ENCODE measurements at places on chromosomes 3 and 15.
A peak's percentile ranks its signal among the peaks of the same experiment; 100 is the strongest.

- DNase-seq, result no peak
These were observed 238.8 kb upstream of the TLE3 start for GRCh38 chr15:70336425-70337009.

DNA sequence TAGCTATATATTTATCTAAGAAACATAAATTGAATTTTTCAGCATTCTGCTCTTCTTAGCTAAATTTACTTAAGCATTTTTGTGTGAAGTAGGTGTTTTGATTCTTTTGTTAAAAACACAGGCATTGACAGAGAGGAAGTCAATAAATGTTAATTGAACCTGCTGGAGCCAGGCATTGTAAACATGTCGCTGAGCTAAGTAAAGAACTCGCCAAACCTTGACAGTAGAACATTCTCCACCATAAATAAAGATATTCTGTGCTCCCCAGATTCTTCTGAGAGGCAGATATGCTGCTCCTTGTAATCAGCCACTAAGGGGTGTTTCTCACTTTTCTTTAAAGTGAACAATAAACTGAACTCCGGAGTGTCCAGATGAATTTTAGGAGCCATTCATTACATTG, 38.4 kb downstream of the SYNM start:
- DNase-seq, result no peak

DNA sequence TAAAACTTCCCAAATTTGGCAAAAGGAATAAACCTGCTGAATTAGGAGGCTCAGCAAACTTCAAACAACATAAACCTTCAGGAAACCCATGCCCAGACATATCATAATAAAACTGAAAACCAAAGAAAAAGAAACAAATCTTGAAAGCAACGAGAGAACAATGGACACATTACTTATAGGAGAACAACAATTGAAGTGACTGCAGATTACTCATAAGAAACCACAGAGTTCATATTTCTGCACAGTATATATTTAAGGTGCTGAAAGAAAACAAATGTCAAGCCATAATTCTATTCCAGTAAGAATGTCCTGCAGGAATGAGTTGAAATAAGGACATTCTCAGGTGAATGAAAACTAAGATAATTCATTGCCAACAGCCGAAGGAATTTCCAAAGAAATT, 80.8 kb upstream of the PROK2 start:
- DNase-seq, result no peak

GRCh38 chr3:2041931-2042330, 56.7 kb upstream of the CNTN4 start:
- DNase-seq, result no peak

- no peak for DNase-seq
These were observed 904.2 kb downstream of the EPHA3 start for GRCh38 chr3:90011596-90011995.

GRCh38 chr15:71595846-71596553, 214.4 kb upstream of the NR2E3 start:
- peak; percentile 21 for DNase-seq

DNA sequence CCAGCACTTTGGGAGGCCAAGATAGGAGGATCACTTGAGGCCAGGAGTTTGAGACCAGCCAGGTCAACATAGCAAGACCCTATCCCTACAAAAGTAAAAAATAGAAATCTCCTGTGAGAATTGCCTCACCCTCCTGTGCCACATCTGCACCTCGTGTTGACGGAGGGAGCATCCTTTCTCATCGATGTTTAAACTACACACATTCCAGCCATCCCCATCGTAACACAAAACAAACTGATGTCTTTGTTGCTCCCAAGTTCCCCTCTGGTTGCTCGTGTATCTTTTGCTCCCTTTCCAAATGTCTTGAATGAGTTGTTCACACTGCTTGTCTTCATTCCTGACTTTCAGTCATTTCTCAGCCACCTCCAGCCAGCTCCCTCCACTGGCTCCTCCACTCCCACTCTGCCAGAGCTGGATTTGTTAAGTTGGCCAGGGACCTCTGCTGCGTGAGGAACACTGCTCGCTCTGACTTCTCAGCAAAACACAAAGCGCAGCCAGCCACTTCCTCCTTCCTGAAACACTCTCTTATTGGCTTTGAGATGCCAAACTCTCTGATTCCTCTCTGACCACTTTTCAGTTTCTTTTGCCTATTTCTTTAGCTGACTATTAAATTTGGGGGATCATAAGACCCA, 53.6 kb upstream of the ATP13A3 start:
- DNase-seq, result peak; percentile 23

GRCh38 chr3:185473290-185473815, 25.5 kb downstream of the TMEM41A start:
- DNase-seq, result peak; percentile 2

DNA sequence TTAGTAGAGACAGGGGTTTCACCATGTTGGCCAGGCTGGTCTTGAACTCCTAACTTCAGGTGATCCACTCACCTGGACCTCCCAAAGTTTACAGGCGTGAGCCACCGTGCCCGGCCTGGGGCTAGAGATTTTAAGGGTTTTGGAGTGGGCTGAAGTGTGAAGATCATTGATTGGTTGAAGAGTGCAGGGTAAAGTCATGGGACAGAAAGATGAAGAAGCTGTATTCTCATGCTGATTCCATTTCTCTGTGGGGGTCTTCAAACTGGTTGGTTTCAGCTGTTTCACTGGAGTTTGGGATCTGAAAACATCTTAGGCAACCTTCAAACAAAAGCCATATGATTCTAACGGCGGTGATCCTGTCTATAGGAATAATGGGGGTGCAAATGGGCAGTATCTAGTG, 52.1 kb downstream of the GATM start:
- DNase-seq, result no peak

DNA sequence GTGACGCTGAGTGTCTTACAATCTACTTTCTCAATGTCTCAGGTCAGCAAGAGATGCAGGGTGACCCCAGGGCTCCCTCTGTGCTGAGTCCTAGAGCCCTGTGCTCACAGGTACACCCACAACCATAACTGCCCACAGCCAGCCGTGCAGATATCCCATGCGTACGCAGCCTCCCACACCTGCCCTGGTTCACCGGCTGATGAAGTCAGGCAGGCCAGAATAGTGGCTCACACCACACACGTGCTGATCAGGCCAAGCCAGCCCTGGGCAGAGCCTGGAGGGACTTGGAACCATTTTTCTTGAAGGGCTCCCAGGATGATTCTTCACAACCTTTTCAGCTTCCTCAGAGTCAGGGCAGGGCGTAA, 63.6 kb upstream of the RPL32 start:
- no peak for DNase-seq

GRCh38 chr3:65996589-65996988, 42.1 kb downstream of the MAGI1 start:
- DNase-seq, result no peak

DNA sequence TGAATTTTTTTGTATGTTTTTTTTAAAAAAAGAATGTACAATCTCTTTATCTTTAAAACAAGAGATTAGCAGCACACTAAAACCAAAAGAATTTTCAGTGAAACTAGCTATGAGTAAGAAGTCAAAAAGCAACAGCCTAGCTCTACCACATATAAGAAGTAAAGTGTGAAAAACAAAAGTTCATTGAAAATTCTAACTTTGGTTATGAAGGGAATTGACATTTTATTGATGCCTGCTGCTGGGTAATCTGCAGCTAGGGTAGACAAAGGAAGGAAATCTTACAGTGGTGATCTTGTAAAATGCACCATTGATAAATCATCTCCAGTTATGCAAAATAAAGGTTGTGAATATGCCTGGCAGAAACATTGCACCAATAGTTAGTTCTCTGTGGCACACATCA, 37.8 kb upstream of the FOXB1 start:
- no peak for DNase-seq

GRCh38 chr3:128420720-128421438, 45.8 kb downstream of the DNAJB8 start:
- no peak for DNase-seq

GRCh38 chr15:25734680-25735355, 128.3 kb downstream of the ATP10A start:
- no peak for DNase-seq

DNA sequence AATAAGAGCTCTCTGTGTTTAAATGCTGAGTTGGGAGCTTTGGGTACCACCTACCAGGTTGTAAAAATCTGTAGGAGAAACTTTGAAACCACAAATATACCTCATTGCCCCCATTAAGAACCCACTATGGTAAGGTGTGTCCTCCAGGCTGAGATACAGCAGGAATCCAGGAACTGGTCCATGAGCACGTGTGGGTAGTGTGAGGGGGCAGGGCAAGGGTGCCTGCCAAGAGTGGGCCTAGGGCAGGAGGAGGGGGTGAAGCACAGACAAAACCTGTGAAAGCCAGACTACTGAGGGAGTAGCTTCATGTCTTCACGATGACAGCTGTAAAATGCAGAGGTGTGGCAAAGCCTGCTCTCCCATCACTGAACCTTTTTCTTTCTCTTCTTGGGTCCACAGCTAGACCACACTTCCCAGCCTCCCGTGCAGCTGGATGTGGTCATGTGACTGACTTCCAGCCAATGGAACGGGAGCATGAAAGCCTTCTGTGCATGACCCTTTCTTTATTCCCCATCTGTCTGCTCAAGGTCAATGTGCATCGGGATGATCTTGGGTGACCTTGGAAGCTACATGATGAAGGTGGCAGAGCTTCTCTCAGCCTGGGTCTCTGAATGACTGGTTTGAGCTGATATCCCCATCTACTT, 51.1 kb upstream of the POMGNT2 start:
- DNase-seq, result no peak

DNA sequence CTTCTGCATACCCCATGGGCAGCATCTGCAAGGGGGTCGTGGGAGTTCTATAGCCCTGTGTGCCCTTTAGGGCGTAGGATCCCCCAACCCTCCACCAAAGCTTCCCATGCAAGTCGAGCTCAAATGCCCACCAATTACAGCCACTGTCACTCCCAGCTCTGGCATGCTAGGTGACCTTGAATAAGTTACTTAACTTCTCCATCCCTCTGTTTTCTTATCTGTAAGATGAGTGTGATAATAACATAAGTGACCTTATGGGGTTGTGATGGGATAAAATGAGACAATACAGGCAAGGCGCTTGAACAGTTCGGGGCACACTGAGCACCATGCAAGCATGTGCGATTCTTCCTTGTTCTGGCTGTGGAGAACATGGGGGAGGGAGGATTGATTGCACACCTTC, 74.8 kb upstream of the POMGNT2 start:
- DNase-seq, result no peak

GRCh38 chr15:58947179-58947578, 13.7 kb upstream of the SLTM start:
- DNase-seq, result no peak

GRCh38 chr3:46749129-46749528, 31.5 kb upstream of the PRSS50 start:
- DNase-seq, result no peak

DNA sequence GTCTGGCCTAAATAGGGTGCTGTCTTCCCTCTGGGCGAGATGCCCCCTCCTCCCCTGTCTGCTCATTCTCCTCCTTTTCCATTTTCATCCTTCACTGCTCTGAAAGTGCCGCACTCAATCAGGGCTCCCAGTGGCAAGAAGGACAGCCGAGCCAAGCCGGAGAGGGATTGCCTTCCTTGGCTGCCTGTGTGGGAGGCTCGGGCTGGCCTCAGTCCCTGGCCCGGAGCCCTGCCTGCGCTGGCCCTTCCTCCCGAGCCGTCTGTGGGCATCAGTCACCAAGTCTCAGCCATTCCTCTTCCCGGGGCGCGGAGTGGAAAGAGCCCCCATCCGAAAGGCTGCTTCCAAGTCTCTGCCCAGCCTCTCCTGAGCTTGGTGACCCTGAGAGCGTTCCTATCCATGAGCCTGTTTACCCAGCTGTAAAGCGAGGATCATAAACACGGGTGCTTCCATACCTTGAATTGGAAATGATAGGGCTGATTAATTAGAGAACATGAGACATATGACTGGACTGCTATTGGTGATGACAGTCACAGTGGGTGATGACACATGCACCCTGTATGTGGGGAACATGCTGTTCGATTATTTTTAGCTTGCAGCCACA, 59.1 kb upstream of the TLE3 start:
- peak; percentile 34 for DNase-seq

DNA sequence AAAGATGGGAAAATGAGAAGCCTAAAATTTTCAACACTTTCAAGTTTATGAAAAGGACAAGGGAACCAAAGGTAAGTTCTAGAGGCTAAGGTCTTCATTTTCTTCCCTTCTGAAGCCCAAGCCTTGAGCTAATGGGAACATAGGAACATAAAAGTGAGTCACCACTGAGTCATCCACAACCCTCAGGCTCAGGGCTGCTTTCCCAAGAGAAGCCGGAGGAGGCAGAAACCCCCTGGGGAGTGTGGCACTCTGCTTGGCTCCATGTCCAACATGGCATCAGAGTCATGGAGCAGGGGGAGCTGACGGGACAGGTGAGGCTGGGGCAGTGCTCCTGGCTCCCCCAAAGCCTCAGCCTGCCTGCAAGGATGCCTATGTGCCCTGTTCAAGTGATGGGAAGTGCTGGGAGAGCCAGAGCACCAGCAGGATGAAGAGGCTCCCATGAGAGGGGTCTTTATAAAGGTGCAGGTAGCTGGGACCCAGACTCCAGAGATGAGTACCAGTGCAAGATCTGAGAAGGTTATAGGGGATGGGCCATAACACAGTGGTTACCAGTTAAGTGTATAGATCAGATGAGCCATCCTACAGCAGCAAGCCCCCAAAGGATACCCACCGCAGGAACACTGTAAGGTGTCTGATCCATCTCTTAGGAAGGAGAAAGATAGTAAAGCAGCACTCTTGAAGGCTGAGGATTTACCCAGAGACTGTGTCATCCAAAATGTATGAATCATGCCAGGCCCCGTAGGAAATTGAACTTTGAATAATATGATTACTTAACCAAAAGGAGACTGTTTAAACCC, 31.8 kb upstream of the RYR3 start:
- DNase-seq, result peak; percentile 84

GRCh38 chr3:11434017-11434526, 161.9 kb downstream of the ATG7 start:
- peak; percentile 73 for DNase-seq

DNA sequence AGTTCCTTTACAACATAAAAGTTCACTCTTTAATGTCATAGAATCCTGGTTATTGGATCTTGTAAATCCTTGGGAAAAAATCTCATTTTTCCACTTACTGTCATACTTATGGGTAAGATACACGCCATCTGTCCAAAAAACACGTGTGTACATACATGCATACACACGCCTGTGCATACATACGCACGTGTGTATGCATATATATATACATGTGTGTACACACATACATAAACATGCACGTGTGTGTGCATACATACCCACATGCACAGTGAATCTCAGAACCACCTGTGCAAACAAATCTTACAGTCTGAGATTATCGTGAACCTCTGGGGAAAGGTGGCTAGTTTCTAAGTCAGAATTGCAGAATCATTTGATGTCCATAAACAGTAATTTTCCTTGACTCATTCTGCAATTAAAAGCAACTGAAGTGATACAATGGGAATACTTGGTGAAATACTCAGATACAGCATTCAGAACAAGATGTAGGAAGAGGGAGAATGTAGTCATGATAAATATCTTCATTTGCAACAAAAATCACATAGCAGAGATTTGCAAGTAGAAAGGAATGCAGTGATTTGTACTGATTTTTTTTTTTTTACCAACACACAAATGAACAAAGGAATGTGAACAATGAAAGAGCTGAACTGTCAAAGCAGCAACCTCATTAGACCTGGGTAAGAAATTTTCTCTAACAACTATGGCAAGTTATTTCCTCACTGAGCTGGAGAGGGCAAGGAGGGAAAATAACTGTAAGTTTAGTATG, 160.6 kb upstream of the POU1F1 start:
- DNase-seq, result no peak

- DNase-seq, result no peak
These were observed 126.0 kb upstream of the UBE2E2 start for GRCh38 chr3:23077126-23077525.
